Stimulated activated CD8-positive, alpha-beta memory T cell treated with anti-CD3 and anti-CD28 coated beads, Interleukin-2, amount 100 ng/mL, for 48 hours (primary cell): ENCODE measurements at places on chromosomes 3 and 15.

- no peak for DNase-seq
Measured at GRCh38 chr15:63943829-63944680, 102.2 kb downstream of the DAPK2 start.

- no peak for DNase-seq
Measured at GRCh38 chr15:93345981-93346380, 257.0 kb upstream of the RGMA start.

DNA sequence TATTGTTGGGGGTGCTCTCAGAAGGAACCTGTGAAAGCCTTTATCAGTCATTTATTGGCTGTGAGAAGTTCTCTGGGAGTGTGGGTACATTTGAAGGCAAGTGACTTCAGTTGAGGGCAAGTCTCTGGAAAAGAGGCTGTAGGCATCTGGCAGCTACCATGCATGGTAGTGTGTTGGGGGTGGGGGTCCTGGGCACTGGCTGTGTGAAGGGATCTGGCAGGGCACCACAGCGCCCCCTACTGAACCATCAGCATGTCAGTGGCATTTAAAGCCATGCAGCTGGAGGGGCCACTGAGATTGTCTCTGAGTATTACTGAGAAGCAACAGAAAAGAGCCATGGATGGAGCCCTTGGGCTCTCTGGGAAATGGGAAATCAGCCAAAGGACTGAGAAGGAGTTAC, 30.6 kb downstream of the CRTAP start:
- peak; percentile 12 for DNase-seq

DNA sequence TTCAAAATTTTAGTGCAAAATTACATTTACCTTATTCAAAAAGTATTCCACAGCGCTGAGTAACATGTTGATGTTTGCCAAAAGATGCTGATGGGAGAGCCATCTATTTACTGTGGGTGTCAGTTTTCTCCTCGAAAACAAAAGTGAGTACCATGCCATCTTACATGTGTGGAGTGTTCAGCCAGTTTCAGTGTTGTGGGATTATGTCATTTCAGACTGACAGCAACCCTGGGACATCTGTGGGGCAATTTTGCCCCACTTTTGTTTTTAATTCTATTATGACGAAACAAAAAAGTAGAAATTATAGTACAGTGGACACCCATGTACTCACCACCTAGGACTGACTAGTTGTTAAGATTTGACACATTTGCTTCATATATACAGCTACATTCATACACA, 19.6 kb downstream of the SLCO3A1 start:
- DNase-seq, result no peak

GRCh38 chr3:197522183-197522715, 33.5 kb downstream of the BDH1 start:
- no peak for DNase-seq

DNA sequence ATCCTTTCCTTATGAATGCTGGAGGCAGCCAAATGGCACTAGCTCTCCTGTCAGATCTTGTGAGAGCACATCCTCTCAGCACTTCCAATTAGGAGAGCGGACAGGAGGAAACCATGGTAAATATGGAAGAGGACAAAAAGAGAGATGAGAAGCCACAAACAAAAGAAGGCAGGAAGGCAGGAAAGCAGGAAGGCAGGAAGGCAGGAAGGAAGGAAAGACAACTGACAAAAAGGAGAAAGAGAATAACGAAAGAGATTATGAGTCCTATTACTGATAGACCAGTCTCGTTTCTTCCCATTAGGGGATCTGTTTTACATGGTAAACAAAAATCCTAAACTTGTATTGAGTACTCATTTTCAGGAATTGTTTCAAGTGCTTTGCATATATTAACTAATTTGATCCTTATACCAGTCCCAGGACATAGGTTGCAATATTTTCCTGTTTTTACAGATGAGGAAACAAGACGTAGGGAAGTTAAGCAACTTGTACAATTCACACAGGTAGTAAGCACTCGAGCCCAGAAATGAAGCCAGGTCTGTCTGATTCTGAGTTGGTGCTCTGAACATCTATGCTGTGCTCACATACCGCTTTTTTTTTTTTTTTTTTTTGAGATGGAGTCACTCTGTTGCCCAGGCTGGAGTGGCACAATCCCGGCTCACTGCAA, 4.2 kb downstream of the BCL2A1 start:
- no peak for DNase-seq

DNA sequence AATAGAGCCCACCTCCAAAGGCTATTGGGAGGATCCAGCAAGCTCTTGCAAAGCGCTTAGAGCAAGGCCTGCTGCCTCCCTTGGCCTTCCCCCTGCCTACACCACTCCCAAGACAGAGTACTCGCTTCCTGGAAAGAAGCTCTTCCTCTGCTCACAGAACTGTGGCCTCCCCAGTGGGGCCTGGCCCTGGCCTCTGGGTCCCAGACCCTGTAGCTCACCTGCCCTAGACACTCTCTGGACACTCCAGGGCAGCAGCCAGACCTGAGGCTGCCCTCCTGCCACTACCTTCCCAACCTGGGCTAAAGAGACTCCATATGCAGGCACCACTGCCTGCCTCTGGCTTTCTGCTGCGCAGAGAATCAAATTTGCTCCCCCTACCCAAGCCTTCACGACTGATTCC, 49.9 kb downstream of the GRIP2 start:
- no peak for DNase-seq

GRCh38 chr3:147355084-147355752, 51.1 kb downstream of the ZIC4 start:
- no peak for DNase-seq

- DNase-seq, result no peak
Measured at GRCh38 chr15:76996076-76996525, 1.2 kb downstream of the PSTPIP1 start.

DNA sequence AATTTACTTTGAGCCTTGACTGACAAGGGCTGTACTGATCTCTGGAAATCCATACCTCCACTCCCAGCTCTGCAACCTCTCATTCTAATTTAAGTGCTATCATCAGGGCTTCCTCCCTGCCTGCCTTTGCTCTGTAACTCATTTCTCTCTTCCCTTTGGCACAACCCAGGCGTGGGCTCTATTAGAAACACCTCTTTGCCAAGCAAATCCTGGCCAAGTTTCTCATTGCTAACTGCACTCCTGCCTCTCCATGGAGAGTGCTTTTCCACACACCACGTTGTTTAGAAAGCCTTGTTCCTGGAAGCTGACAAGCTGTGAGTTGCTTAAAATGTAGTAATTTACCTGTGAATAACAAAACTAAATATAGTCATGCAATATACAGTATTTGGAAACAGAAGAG, 20.1 kb upstream of the FSTL1 start:
- no peak for DNase-seq

DNA sequence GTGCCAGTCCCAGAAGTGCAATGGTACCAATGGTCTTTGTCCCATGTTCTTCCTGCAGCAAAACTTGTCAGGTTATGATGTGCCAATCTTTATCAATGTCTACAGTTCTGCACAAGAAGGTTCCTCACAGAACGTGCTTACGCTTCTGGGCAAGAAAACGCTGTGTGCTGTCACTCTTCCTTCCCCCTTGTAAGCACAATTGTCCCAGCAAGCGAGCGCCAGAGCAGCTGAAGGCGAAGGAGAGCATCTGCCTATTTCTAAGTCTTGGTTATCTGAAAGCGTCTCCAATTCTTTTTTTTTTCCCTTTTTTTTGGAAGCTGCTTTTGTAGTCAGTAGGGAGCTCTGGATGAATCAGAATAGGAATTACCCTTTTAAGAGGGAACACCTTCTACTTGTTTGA, 514.4 kb downstream of the FGF12 start:
- DNase-seq, result no peak

DNA sequence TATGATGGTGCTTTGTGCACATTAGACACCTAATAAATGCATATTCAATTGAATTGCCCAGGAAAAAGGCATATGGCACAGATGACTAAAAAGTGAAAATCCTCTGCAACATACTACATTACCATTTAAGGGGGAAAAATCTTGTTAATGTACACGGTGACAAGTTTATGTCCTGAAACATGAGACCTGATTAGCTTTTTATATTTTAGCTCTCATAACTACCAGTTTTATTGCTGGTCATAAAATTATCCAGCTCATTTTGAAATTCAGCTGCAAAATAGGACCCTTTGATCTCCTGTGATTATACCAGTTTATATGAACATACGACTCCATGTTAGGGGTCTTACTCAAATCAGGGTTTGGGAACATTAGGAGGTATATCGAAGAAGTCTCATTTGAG, 684.6 kb upstream of the CCDC54 start:
- no peak for DNase-seq

- no peak for DNase-seq
Measured at GRCh38 chr3:195040773-195041520, 230.0 kb downstream of the XXYLT1 start.

GRCh38 chr3:98711426-98711825, 51.7 kb upstream of the ST3GAL6 start:
- DNase-seq, result no peak

DNA sequence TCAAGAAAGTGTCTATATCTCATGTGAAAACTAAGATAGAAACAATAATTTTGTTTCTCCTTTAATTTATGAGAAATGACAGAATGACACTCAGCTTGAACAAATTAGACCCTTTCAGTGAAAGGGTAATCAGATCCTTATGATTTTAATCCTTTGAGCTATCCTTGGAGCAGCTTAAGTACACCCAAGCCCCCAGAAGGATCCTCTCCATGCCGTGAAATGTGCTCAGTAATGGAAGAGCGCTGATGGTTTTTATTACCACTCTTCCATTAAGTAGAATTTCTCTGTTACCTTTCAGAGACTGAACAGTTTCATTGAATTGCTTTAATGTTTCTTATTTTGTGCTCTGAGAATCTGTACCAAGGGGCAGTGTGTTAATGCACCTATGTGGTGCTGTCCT, 54.3 kb downstream of the HMG20A start:
- DNase-seq, result no peak

GRCh38 chr15:29311696-29312095, 42.1 kb upstream of the NSMCE3 start:
- no peak for DNase-seq

GRCh38 chr15:31806106-31806505, 224.2 kb upstream of the CHRNA7 start:
- DNase-seq, result no peak

DNA sequence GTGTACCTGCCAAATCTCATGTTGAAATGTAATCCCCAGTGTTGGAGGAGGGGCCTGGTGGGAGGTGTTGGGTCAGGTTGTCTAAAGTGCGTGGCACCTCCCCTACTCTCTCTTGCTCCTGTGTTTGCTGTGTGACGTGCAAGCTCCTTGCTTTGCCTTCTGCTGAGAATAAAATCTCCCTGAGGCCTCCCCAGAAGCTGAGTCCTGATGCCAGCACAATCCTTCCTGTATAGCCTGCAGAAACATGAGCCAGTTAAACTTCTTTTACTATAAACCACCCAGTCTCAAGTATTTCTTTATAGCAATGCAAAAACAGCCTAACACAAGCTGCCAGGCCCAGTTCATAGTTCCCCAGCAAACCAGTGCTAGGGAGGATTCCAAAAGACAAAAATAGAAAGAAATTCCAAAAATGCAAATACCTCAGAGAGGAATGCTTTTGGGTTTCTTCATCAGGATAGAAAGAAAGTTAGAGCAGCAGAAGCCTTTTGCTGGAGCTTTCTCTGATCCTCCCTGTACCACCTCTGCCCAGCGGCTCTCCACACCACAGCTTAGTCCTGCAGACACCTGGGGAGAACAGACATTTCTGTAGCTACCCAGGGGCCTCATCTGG, 25.9 kb upstream of the CDV3 start:
- no peak for DNase-seq

GRCh38 chr15:33277689-33278088, 33.1 kb upstream of the RYR3 start:
- no peak for DNase-seq

GRCh38 chr3:123757281-123757940, 126.7 kb downstream of the MYLK start:
- DNase-seq, result no peak

DNA sequence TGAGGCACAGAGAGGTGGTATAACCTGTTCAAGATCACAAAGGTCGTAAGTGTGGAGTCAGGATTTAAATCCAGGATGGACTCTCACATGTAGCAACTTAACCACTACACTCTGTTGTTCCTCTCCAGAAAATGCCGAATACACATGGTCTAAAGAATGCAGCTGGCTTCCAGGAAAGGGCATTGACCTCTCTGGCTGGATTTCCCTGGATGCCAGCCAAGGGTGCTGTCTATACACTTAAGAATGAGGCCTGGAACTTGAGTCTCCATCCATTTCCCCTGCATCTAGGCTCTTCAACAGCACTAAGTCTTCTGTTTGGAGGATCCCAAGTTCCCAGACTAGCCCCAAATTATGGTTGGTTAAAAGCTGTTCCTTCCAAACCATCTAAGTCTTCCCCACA, 60.5 kb downstream of the CERS3 start:
- DNase-seq, result no peak

DNA sequence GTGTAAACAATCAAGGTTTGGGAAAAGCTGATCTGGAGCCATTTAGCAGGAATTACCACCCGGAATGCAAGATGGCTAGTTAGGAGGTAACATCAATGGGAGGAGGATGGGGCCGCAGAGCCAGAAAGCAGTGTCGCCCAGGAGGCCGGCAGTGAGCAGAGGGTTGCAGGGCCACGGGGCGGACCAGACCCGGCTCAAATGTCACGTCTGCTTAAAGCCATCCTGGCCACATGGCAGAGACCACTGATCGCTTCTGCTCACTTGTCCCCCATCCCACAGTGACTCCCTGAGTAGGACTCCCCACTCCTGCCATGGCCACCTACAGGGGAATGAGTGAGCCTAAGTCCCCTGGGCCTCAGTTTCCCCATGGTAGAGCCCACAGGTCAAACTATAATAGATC, 18.2 kb downstream of the MGLL start:
- DNase-seq, result no peak
